ENCODE measurements at places on chromosomes 2 and 18.

DNA sequence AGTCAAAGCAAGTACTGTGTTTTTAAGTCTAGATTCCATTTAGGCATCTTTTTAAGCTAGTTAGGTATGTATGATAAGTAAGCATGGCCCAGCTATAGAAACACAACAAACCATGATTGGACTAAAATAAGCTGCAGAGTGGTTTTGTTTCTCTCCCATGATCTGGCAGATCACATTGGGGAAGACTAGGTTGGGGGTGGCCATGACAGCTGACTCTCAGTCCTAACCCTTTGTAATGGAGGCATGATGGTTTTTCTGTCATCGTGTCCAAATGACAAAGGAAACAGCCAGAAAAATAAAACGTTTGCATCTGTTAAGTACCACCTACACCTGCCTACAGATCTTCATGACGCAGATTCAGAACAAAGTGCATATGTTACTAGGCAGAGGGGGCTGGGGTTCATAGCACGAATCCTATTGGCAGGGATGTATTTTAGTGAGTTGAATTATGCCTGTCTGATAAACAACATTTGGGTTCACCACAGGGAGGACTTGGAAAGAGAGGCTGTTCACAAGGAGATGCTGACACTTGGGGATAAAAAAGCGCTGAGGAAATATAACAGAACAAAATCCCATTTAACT, 33.8 kb upstream of the GALNT5 start:
- no peak for DNase-seq

GRCh38 chr2:40043191-40043590, 264.1 kb upstream of the THUMPD2 start:
- no peak for DNase-seq

GRCh38 chr2:86073225-86073624, 32.5 kb downstream of the POLR1A start:
- DNase-seq, result no peak

DNA sequence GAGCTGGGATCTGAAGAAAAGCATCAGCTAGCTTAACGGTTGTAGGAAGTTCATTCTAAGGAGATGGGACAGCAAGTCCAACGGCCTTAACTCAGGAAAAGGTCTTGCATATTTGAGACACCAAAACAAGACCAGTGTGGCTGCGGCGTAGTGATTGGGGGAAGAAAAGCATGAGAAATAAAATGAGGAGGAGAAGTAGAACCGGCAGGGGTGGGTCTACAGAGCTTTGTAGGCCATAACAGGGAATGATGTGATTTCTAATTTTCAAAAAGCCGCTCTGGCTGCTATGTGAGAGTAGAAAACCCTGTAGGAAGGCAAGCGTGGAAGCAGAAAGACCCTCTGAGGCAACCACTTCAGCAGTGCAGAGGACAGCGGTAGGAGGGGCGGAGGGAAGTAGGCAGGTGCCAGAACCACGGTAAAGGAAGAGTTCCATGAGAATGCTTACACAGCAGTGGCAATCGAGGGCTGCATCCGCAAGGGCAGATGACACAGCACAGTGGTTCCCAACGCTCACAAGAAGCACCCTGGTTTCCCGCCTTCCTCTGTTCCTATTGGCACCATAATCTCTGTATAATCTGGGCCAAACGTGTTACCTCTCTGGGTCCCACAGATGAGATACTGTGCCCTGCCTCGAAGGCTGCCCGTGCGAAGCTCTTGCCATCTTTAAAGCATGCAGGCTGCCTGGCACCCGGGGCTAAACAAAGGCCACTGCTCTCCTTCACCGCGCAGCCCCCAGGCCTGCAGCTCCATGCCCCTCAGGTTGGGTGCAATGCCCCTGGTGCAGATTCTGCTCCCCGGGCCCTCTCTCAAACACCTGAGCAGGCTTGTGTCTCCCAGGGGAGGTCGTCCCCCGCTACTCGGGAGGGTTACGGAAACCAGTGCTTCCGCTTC, 795 bp downstream of the ANKRD39 start:
- no peak for DNase-seq

DNA sequence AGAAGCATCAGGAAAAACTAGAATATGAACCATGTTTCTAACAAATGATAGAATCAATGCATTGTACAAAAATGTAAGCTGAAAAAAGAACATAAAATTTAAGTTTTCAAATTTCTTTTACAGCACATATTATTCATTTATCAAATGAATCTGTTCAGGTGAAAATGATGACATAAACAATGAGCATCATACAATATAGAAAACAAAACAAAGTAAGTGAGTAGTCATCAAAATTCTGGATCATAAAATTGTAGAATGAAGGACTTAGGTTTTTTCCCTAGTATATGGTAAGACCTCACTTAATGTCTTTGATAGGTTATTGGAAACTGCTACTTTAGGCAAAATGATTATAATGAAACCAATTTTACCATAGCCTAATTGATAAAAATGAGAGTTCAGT, 427.0 kb upstream of the KCNH7 start:
- no peak for DNase-seq

DNA sequence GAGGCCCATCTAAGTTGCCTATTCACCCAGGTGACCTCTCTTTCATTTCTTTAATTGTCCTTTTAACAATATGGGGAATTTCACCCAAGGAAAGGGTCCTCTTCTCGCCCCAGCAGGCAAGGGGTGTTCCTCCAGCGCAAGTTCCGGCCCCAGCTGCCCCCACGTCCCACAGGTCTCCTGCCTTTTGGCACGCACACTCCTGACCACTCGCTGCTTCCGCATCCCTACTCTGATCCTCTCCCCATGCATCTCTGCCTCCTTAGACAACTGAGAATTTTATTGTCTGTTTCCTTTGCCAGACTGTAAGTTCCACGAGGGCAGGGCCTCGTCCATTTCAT, 684 bp upstream of the ARPC2 start:
- DNase-seq, result no peak

DNA sequence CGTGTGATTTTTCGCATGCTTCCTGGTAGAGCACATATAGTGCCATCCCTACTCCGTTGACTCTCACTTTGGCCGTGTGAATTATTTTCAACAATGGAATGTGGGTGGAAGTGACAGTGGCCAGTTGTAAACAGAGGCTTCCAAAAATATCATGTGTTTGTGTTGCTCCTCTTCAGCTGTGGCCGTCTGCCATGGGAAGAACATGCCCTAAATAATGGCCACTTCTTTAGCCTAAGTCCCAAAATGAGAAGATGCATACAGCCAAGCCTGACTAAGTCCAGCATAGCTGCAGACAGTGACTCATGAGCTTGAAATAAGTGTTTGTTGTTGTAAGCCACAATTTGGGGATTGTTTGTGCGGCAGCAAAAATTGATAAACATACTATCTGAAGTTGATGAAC, 8.9 kb upstream of the GALNT1 start:
- DNase-seq, result no peak

DNA sequence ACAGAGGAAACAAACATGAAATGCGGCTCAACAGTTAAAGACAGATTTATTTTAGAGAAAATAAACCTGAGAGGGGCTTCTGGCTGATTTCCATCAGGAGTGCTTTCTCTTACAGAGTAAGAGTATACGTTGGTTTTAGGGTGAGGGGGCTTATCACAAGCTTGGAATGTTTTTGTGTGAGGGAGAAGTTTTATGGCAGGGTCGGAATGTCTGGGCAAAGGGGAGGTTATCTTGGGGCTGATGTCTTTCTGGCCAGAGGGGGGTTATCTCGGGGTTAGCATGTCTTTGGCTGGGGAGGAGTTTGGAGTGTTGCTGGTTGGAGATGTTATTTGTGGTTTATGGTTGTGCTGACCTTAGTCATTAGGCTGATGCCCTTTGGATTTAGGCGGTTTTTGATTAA, 22.1 kb downstream of the PTRHD1 start:
- DNase-seq, result no peak

DNA sequence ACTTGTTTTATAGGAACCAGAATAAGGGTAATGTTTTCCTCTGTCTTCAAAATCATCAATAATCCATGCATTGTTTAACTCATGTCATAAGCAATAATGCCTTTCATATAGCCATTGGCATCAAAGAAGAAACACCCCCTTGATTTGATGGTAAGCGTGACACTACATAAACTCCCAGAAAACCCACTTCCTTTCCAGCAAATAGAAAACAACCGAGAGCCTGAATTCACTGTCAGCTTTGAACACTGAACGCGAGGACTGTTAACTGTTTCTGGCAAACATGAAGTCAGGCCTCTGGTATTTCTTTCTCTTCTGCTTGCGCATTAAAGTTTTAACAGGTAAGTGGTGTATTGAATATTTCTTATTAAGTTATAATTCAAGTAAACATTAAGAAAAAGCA, at the start of gene ICOS:
TSS of gene ICOS (plus strand) at position 229 of the 400 bp plus-strand sequence. CDS start at position 281, 52 bp downstream.
- no peak for DNase-seq

DNA sequence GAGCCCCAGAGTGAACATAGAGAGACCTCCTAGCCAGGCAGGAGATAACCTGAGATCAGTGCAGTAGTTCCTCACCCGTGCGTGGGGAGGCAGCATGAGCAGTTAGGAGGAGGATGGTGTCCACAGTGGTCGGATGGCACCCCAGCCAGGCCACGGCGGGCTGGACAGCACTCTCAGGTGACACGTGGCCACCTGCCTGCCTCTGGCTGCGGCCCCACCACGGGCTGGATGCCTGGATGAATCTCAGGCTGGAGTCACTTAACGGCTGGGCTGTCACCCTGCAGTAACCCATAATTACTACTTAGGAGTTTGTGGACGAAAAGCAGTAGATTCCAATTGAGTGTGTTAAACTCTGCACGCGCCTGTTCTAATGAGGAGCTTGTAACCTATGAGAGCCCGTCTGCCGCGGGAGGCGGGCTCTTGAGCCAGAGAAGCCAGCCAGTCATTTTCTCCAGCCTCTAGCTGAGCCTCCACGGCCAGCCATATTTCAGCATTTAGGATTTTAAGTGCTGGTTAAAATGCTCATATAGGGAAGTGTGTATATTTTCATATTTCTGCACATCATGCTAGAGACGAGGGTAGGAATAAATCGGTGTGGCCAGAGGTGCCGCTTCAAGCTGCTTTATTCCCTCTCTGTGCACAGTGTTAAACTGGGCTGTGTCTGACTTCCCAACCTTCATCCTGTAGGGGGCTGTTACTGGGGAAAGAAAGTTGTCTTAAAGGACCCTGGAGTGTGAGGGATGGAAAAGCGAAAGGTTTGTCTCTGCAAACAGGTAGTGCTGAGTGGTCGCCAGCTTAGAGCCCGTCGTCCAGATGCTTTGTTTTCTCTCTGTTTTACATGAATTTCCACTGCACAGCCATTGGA, 144.0 kb downstream of the GLI2 start:
- no peak for DNase-seq

DNA sequence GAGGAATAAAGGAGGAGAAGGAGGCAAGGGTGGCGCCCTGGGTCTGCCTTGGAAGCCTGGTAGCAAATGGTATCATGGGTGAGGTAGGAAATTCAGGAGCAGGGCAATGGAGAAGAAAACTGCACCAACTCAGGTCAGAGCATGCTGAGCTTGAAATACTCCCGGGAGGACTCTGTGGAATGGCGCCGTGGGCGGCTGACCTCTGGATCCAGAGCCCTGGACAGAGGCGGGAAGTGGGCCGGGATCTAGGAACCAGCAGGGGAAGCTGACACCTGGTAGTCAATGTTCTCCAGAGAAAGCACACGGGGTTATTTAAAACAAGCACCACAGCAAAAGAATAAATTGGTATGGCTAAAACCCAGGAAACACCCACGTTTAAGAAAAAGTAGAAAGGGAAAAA, 161.3 kb downstream of the INO80D start:
- no peak for DNase-seq

GRCh38 chr2:20999906-21000645, 43.8 kb downstream of the APOB start:
- DNase-seq, result no peak

GRCh38 chr18:21943456-21943855, 202.9 kb downstream of the MIB1 start:
- no peak for DNase-seq

All from stimulated activated CD4-positive, alpha-beta T cell treated with anti-CD3 and anti-CD28 coated beads, Interleukin-12 subunit alpha, Interleukin-12 subunit beta, amount 100 ng/mL, for 24 hours (primary cell).